Testis (tissue), 5 donors: ENCODE measurements at places on chromosomes 11 and 22.

DNA sequence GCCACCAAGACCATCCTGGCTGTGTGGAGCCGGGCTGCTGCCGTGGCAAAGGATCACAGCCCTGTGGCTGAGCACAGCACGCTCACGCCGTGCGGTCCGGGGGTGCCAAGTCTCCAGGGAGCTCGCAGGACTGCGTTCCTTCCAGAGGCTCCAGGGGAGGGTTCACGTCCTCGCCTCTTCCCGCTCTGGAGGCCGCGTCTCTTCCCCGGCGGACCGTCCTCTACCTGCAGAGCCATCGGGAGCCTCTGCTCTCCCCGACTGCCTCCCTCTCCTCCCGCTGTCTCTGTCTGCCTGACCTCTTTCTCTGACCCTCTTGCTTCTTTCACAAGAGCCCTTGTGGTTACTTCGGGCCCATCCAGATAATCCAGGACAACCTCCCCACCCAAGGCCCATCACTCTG is 11.4 kb upstream of the MUC5AC start:
- H3K36me3 ChIP-seq: no peaks in the 10 kb centered on the region
- no peak for DNase-seq
- no peaks in the 10 kb centered on the region for H3K27me3 ChIP-seq
- H3K4me1 ChIP-seq: no peaks in the 10 kb centered on the region

GRCh38 chr11:130208241-130209127 is 48.9 kb downstream of the ST14 start:
- DNase-seq: no peak
- no peak overlapping the region for H3K4me3 ChIP-seq
- H3K36me3 ChIP-seq: no peaks in the 10 kb centered on the region
- H3K27me3 ChIP-seq: no peaks in the 10 kb centered on the region

- no peaks in the 10 kb centered on the region for H3K4me1 ChIP-seq
- H3K36me3 ChIP-seq: no peaks in the 10 kb centered on the region
- no peak for DNase-seq
- H3K27ac ChIP-seq: no peak overlapping the region
- H3K4me3 ChIP-seq: no peak overlapping the region
Observed at GRCh38 chr11:22371160-22371559, 33.0 kb downstream of the SLC17A6 start.

- H3K36me3 ChIP-seq: no peaks in the 10 kb centered on the region
- H3K4me1 ChIP-seq: peaks cover 9% of the 10 kb centered on the region
- no peaks in the 10 kb centered on the region for H3K27me3 ChIP-seq
Observed at GRCh38 chr11:34614344-34615104, 6.4 kb upstream of the EHF start.

GRCh38 chr22:48756146-48757111 is 1071.2 kb downstream of the BRD1 start:
- no peaks in the 10 kb centered on the region for H3K27me3 ChIP-seq
- H3K4me3 ChIP-seq: no peak overlapping the region

- peak overlapping the region; percentile 76 for H3K27ac ChIP-seq
- DNase-seq: no peak
- H3K4me1 ChIP-seq: peaks cover 75% of the 10 kb centered on the region
- H3K4me3 ChIP-seq: no peak overlapping the region
- H3K27me3 ChIP-seq: no peaks in the 10 kb centered on the region
Observed at GRCh38 chr11:73321604-73322381, 13.7 kb downstream of the ARHGEF17 start.

GRCh38 chr22:30649430-30650007 is 13.9 kb downstream of the SLC35E4 start:
- no peaks in the 10 kb centered on the region for H3K27me3 ChIP-seq
- no peak overlapping the region for H3K4me3 ChIP-seq
- no peaks in the 10 kb centered on the region for H3K4me1 ChIP-seq
- no peaks in the 10 kb centered on the region for H3K36me3 ChIP-seq
- no peak for DNase-seq
- H3K27ac ChIP-seq: no peak overlapping the region

GRCh38 chr22:23424031-23424430 is 156.1 kb downstream of the IGLL1 start:
- no peak overlapping the region for H3K27ac ChIP-seq
- no peak overlapping the region for H3K4me3 ChIP-seq
- no peaks in the 10 kb centered on the region for H3K4me1 ChIP-seq
- no peaks in the 10 kb centered on the region for H3K27me3 ChIP-seq
- DNase-seq: no peak
- no peaks in the 10 kb centered on the region for H3K36me3 ChIP-seq

DNA sequence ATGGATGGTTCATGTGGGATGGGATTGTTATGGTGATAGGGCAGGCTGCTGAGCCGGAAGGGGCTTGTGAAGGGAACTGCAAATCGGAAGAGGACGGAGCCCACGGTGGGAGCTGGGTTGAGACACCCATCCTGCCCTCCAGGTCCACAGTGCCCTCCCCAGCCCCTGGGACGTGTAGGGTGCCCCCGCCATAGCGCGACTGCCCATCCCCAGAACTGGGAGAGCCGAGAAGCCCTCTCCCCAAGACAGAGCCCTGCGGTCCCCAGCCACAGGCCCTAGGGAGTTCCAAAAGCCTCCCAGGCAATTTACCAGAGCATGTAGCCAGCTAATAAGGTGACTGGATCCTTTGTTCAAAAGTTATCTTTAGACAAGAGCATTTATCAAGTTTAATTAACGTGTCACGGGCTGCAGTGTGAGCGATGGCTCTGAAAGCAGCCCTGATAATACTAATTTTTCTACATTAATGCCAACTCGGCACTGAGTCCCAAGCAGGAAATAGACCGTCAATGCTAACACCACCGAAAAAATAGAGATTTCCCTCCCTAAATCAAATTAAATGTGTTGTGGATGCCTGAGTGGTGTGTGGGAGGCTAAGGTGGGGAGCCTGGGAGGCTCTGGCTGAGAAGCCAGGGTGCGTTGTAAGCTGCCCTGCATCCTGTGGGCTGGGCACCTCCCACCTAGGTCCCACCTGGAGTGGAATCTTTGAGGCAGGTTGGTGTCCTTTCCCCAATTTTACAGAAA is 76.8 kb upstream of the RTL6 start:
- H3K27me3 ChIP-seq: no peaks in the 10 kb centered on the region
- peaks cover 4% of the 10 kb centered on the region for H3K4me1 ChIP-seq
- H3K36me3 ChIP-seq: no peaks in the 10 kb centered on the region
- H3K4me3 ChIP-seq: no peak overlapping the region

- H3K4me3 ChIP-seq: no peak overlapping the region
- H3K27me3 ChIP-seq: no peaks in the 10 kb centered on the region
- no peak for DNase-seq
- no peaks in the 10 kb centered on the region for H3K36me3 ChIP-seq
- H3K27ac ChIP-seq: no peak overlapping the region
Observed at GRCh38 chr11:15473954-15474837, 359.5 kb downstream of the INSC start.

GRCh38 chr11:73463359-73463758 is 87.2 kb downstream of the RELT start:
- no peaks in the 10 kb centered on the region for H3K36me3 ChIP-seq
- peaks cover 4% of the 10 kb centered on the region for H3K4me1 ChIP-seq
- H3K27me3 ChIP-seq: no peaks in the 10 kb centered on the region
- no peak overlapping the region for H3K4me3 ChIP-seq
